ENCODE measurements at places on chromosomes 16 and 17.
A peak's percentile ranks its signal among the peaks of the same experiment; 100 is the strongest.

DNA sequence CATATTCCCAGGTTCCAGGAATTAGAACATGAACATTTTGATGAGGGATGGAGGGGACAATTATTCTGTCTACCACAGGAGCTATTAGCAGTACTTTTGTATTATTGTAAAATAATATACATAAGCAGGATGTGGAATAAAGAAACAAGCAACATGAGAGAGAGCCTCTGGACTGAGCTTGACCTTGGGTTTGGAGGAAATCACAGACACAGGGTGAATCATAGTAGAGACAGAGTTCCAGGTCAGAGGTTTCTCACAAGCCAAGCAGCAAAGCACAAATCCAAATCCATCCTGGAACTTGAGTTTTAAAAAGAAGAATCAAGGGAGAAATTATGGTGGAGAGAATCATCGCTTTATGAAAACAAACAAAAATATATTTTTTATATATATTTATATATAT is 5.1 kb downstream of the KRT31 start:
- no peak for DNase-seq

DNA sequence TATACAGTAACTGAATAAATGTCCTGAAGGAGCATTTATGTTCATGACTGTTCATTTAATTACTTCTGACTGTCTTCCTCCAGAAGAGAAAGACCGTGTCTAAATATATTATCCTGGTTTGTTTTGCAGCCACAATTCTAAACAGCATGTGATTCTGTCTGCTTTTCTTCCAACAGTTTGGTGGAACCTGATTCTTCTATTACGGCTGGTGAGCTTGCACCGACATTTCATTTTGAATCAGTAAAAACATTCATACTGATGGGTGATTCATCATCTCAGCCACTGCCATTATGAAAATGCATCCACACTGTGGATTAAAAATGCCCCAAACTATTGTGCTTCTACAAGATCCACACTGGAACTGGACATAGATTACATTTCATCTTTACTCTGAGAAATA is 16.9 kb downstream of the KNOP1 start:
- DNase-seq: no peak

GRCh38 chr16:12422233-12422632 is 381.5 kb downstream of the CPPED1 start:
- DNase-seq: no peak

GRCh38 chr17:42676424-42677011 is at the start of gene PLEKHH3:
TSS of gene PLEKHH3 (minus strand) at chr17:42676994. CDS start at chr17:42676563, 431 bp downstream.
- DNase-seq: no peak

DNA sequence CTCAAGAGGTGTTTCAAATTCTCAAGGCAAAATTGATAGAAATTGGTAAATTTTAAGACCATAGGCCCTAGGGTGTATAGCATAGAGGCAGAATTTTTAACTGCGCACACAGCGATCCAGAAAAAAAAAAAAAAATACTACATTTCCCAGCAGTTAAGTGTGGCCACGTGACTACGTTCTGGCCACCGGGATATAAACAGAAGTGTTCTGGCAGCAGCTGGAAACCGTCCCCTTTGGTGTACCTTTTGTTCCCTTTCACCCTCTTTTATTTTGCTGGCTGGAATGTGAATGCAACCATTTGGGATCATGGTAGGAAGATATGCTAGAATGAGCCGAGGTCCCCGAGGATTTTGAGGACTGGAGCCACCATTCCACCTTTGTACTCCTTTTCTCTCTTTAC is 52.7 kb upstream of the AKAP1 start:
- DNase-seq: no peak

- no peak for DNase-seq
Measured at GRCh38 chr16:2692948-2693651, 10.8 kb downstream of the KCTD5 start.

DNA sequence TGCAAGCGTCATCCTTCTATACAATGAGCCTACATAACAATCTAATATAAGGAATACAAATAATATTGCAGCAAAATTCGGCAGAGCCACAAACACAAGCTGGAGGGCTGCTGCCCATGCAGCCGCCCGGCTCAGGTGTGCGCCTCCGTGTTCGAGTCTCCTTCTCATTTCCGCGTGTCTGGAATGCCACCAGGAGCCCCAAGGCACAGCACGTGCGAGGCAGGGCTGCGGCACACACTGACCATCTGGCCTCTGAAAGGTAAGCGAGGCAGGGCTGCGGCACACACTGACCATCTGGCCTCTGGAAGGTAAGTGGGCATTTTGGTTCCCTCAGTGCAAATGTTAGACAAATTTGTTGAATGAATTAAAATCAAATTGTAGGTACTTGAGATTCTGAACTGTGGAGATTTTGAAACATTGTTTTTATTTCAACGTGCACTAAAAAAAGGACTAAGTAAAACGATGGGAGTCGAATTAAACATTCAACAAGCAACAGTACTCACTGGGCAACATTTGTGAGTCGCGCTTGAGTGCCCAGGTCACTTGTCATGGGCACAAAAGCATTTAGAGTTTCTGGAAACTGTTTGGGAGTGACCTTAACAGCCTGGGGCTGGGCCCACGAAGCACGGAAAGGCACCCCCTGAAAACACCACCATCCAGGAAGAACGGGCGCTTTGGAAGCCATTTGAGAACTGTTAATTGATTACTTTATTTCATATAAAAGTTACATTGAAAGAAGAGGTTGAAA is 37.4 kb downstream of the ZDHHC7 start:
- no peak for DNase-seq

DNA sequence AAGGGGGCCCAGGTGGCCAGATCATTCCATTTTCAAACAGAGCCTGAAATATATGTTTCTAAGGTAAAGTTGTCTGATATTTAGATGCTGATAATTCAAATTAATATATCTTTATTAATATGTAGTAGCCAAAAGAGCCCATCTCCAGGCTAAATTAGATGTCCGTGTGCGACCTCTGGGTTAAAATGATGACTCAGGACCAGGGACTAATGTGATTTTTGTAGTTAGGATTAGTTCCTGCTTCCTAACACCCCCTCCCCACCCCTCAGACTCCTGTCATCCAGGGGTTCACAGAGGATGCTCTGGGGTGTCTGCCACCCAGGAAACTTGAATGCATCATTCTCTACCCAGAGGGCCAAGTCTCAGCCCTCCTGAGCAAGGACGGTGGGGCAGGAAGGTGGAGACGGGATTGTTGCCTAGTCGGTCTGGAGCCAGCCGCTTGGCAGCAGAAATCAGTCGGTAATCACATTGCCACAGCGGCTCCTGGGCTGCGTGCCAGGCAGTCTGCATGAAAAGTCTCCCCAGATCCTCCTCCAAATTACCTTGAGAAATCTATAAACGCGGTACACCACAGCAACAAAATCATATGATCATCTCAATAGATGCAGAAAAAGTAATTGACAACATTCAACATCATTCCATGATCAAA is 29.8 kb downstream of the CNGB1 start:
- peak; percentile 46 for DNase-seq

DNA sequence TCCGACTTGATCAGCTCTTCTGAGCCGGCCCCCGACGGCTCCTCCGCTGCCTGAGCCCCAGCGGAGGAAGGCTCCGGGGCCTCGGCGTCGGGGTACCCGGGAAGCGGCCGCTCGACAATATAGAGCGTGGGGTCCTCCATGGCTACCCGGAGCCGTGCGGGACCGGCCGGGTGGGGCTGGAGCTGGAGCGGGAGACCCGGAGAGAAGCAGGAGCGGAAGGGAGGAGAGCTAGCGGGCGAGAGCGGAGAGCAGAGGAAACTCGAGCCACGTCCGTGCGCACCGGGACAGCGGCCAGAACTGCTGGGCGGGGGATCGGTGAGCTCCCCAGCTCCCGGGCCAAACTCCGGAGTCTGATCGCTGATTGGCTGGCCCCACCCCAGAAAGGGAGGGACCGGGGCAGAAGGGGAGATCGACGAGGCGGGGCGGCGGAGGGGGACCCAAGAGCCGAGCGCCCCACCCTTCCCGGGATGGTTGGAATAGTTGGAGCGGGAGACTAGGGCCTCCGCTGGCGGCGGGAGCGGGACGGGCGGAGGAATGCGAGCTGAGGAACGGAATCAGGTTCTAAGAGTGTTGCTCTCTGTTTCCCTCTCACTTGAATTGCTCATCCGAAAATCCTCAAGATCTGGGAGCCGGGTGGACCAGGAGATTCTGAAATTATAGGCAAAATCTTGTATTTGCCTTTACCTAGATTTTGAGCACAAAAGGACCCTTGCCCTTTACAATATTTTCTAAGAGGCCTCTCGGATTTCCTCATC is at the start of gene CAVIN1:
Gene CAVIN1, minus strand, starts transcription at position 299 of the 755 bp plus-strand sequence. Its CDS starts 159 bp downstream, at position 140.
- DNase-seq: peak; percentile 82

- peak; percentile 71 for DNase-seq
Measured at GRCh38 chr17:19398301-19399181, 11.6 kb upstream of the MFAP4 start.

GRCh38 chr16:85686912-85687591 is 1.7 kb downstream of the GINS2 start:
- DNase-seq: no peak

DNA sequence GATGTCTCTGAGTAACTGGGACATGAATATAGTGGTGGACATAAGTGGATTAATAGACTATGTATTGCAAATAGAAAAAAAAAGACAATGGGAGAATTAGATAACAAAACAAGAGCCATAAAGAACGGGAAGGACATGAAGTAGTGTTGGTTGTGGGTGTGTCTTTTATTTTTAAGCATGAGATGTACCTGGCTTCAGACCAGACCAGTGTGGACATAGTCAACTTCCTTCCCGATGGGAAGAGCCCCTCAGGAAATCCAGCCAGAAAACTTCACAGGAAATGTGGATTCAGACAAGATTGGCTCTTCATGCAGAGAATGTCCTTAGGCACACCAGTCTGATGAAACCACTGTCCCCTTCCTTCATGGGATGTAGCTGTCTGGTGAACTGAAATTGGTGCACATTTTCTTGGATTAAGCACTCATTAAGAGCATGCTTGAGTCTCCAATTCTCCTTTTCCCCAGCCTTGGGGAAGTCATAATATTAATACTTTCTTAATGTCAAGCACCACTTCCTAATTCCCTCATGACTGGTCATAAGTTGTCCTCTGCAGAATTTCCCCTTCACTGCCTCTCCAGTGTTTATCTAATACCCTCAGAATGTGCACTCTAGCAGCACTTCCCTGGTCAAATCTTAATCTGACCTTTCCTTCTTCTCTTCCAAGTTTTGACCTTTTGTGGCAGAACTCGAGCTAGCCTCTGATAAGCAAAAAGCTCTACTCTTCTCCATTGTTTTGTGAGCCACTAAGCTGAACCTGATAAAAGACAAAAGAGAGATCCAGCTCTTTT is 350.6 kb upstream of the MAF start:
- no peak for DNase-seq

DNA sequence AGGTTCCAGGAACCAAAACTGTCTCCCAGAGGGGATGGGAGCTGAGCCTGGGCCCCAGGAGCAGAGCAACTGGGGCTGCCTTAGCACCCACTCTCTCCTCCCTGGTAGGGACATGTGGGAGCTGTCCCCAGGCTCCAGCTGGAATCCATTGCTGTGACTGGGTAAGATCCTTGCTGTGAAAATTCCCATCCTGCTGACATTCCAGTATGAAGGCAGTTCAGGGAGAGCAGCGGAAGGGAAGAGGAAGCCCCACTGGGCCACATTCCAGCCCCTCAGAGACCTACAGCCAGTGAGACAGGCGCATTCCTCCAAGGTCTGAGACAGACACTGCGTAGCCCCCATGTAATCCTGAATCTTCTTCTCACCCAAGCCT is 24.2 kb downstream of the MYO18A start:
- no peak for DNase-seq

DNA sequence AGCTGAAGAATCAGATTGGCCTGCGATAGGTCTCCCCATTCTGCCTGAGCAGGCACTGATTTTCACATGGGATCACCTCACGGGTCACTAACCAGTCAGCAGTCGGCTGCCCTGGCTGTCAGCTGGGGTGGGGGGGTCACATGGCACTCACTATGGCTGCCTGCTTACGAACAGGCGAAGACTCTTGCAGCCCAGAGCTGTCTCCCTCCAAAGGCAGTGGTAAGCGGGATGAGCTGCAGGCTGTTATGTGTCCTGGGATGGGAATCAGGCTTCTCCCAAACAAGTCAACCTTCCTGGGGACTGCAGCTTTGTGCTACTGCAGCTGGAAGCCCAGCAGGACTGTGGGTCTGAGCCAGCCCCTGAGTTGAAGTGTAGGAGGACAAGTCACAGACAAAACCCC is 29.0 kb upstream of the ADORA2B start:
- DNase-seq: no peak

- no peak for DNase-seq
Measured at GRCh38 chr17:51611585-51611984, 351.2 kb downstream of the UTP18 start.

DNA sequence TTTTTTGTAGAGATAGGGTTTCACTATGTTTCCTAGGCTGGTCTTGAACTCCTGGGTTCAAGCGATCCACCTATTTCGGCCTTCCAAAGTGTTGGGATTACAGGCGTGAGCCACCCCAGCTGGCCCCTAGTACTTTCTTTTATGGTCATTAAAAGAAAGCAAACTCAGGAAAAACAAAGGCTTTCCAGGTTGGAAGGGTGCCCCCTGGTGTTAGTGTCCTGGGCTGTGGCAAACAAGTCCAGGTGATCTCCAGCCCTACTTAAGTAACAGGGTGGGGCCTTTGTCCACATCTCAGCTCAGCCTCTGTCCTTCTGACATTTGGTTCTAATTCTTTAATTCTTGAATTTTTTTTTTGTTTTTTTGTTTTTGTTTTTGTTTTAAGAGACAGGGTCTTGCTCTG is 6.9 kb downstream of the IGFBP4 start:
- no peak for DNase-seq

DNA sequence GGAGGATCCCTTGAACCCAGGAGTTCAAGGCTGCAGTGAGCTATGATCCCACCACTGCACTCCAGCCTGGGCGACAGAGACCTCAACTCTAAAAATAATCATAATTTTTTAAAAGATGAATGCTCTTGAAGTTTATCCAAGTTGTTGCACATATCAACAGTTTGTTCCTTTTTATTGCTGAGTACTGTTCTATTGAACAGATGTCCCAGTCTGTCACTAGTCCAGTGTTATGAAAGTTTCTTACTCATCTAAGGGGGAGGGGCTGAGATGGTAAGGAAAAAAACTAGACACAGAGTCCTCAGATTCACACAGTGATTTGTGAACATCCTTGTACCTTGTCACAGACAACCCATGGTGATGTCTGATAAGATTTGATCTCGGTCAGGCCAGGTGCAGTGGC is 3.9 kb downstream of the ACAP1 start:
- DNase-seq: peak; percentile 42

DNA sequence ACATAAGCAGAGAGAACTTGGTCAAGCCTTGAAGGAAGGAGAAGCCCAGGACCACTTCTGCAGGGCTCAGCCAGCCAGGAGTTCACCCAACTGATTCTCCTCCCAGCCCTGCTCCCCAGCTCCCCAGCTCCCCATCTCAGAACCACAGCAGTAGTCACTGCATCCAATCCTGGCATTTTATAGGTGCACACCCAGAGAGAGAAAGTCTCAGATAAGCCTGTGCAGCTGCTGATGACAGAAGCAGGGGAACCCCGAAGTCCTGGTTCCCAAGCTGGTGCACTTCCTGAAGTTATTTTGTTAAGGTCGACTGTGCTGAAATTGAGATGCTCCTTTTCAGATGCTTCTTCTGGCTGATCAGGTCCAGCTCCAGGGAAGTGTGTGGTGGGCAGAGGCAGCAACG is 6.6 kb downstream of the RNF112 start:
- no peak for DNase-seq

- DNase-seq: no peak
Measured at GRCh38 chr17:4617590-4618351, 23.7 kb downstream of the ALOX15 start.

Measured in PC-9 (cell line).